ENCODE measurements at places on chromosomes 13 and 19.

DNA sequence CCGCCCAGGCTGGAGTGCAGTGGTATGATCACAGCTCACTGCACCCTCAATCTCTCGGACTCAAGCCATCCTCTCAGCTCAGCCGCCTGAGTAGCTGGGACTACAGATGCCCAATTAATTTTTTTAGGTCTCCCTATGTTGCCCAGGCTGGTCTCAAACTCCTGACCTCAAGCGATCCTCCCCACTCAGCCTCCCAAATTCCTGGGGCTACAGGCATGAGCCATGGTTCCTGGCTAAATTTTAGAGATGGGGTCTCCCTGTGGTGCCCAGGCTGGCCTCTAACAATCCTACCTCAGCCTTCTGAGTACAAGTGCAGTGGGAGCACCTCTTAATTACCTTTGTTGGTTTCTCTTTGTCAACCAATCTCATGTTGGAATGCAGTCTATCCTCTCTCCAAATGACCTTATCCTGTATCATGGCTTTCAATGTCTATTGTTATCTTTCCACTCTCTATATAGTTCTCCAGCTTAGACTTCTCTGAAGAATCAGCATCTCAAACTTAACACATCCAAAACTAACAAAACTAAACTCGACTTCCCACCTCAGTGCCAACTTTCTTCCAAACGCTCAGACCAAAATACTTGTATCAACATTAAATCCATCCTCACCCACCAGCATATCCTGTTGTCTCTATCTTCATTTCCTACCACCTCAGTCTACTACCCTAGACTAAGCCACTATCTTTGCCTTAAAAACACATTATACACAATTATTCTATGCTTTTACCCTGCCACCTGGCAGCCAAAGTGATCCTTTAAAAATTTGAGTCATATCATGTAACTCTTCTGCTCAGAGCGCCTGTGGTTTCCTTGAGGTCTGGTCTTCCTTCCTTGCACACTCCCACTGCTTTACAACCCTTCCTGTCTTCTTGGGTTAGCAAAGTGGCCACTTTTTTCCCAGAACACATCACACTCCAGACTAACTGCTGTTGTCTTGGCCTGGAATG, 6.7 kb downstream of the TPT1 start:
- peaks cover 21% of the 10 kb centered on the region for H3K4me1 ChIP-seq
- peaks cover 60% of the 10 kb centered on the region for H3K36me3 ChIP-seq
- peak overlapping the region; percentile 44 for H3K27ac ChIP-seq
- no peak overlapping the region for H3K4me3 ChIP-seq
- H3K27me3 ChIP-seq = no peaks in the 10 kb centered on the region

- no peak overlapping the region for H3K27ac ChIP-seq
- no peak overlapping the region for H3K4me3 ChIP-seq
- peaks cover 6% of the 10 kb centered on the region for H3K4me1 ChIP-seq
- no peaks in the 10 kb centered on the region for H3K36me3 ChIP-seq
- no peak for DNase-seq
These were observed 5.8 kb upstream of the TLE5 start for GRCh38 chr19:3068071-3068470.

DNA sequence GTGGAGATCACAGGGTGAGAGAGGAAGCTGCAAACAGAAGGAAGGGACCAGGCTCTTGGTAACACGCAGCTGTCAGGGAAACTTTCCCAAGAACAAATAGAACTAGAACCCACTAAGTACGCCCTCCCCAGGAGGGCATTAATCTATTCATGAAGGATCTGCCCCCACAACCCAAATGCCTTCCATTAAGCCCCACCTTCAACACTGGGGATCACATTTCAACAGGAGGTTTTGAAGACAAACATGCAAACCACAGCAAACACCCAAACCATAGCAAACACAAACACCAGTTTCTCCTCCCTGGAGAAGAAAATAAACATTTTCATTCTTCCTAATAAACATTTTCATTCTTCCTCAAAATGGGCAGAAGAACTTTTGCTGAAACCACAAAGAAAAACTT, 329.6 kb downstream of the EFNB2 start:
- no peak overlapping the region for H3K27ac ChIP-seq
- H3K36me3 ChIP-seq = no peaks in the 10 kb centered on the region
- no peak overlapping the region for H3K4me3 ChIP-seq
- H3K4me1 ChIP-seq = no peaks in the 10 kb centered on the region
- H3K27me3 ChIP-seq = no peaks in the 10 kb centered on the region

- no peaks in the 10 kb centered on the region for H3K4me1 ChIP-seq
- H3K27ac ChIP-seq = no peak overlapping the region
- peaks cover 3% of the 10 kb centered on the region for H3K27me3 ChIP-seq
- no peak overlapping the region for H3K4me3 ChIP-seq
- H3K36me3 ChIP-seq = no peaks in the 10 kb centered on the region
- DNase-seq = no peak
These were observed 88.4 kb upstream of the IRS2 start for GRCh38 chr13:109874484-109875454.

- H3K27ac ChIP-seq = no peak overlapping the region
- no peak for DNase-seq
- no peak overlapping the region for H3K4me3 ChIP-seq
These were observed 17.7 kb downstream of the LIPE start for GRCh38 chr19:42409477-42409876.

GRCh38 chr19:49506575-49507105, 5.8 kb upstream of the FCGRT start:
- H3K27me3 ChIP-seq = peaks cover 7% of the 10 kb centered on the region
- no peaks in the 10 kb centered on the region for H3K36me3 ChIP-seq
- DNase-seq = no peak
- no peak overlapping the region for H3K4me3 ChIP-seq

GRCh38 chr13:26021516-26021915, 30.3 kb downstream of the SHISA2 start:
- H3K36me3 ChIP-seq = no peaks in the 10 kb centered on the region
- peaks cover 19% of the 10 kb centered on the region for H3K27me3 ChIP-seq
- H3K4me3 ChIP-seq = no peak overlapping the region
- H3K4me1 ChIP-seq = peaks cover 20% of the 10 kb centered on the region
- DNase-seq = no peak
- H3K27ac ChIP-seq = no peak overlapping the region

GRCh38 chr19:34428549-34429285, 536 bp downstream of the UBA2 start:
- peak; percentile 31 for DNase-seq
- peaks cover 15% of the 10 kb centered on the region for H3K4me1 ChIP-seq
- peaks cover 19% of the 10 kb centered on the region for H3K36me3 ChIP-seq
- H3K27me3 ChIP-seq = no peaks in the 10 kb centered on the region
- H3K27ac ChIP-seq = peak overlapping the region; percentile 32

- H3K4me1 ChIP-seq = no peaks in the 10 kb centered on the region
- H3K27ac ChIP-seq = no peak overlapping the region
- DNase-seq = no peak
- no peak overlapping the region for H3K4me3 ChIP-seq
- H3K36me3 ChIP-seq = no peaks in the 10 kb centered on the region
These were observed 123.3 kb upstream of the TMTC4 start for GRCh38 chr13:100797921-100798320.

DNA sequence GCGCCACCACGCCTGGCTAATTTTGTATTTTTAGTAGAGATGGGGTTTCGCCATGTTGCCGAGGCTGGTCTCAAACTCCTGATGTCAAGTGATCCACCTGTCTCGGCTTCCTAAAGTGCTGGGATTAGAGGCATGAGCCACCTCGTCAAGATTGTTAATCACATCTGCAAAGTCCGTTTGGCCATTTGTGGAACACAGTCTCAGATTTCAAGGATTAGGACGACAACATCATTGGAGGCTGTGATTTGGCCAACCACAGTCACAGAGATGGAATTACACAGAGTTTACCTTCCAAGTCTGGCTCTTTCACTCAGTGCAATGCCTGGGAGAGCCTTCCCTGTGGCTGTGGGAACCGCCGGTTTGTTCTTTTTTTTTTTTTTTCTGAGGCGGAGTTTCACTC, 17.8 kb downstream of the SULT2B1 start:
- no peaks in the 10 kb centered on the region for H3K36me3 ChIP-seq
- peaks cover 3% of the 10 kb centered on the region for H3K27me3 ChIP-seq
- H3K4me1 ChIP-seq = no peaks in the 10 kb centered on the region
- H3K4me3 ChIP-seq = no peak overlapping the region

GRCh38 chr13:23793711-23794110, 95.5 kb downstream of the MIPEP start:
- H3K36me3 ChIP-seq = peaks cover 4% of the 10 kb centered on the region
- H3K27ac ChIP-seq = no peak overlapping the region

GRCh38 chr19:13990085-13990484, 16.0 kb downstream of the RFX1 start:
- peaks cover 24% of the 10 kb centered on the region for H3K36me3 ChIP-seq
- no peak overlapping the region for H3K27ac ChIP-seq
- DNase-seq = no peak
- H3K4me1 ChIP-seq = peaks cover 59% of the 10 kb centered on the region
- H3K27me3 ChIP-seq = no peaks in the 10 kb centered on the region

GRCh38 chr13:36914648-36915047, 5.4 kb downstream of the SMAD9 start:
- DNase-seq = no peak
- H3K27me3 ChIP-seq = peaks cover 18% of the 10 kb centered on the region
- H3K4me3 ChIP-seq = no peak overlapping the region
- H3K4me1 ChIP-seq = peaks cover 6% of the 10 kb centered on the region
- H3K36me3 ChIP-seq = no peaks in the 10 kb centered on the region

DNA sequence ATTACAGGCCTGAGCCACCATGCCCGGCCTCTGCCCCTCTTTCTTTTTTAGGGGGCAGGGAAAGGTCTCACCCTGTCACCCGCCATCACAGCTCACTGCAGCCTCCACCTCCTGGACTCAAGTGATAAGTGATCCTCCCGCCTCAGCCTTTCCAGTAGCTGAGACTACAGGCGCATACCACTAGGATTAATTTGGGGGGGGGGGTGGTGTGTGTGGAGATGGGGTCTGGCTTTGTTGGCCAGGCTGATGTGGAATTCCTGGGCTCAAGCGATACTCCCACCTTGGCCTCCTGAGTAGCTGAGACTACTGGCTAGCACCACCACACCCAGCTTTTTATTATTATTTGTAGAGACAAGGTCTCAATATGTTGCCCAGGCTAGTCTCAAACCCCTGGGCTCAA, 4.2 kb downstream of the APOE start:
- no peak overlapping the region for H3K27ac ChIP-seq
- peaks cover 12% of the 10 kb centered on the region for H3K4me1 ChIP-seq

- peaks cover 86% of the 10 kb centered on the region for H3K4me1 ChIP-seq
- H3K36me3 ChIP-seq = peaks cover 7% of the 10 kb centered on the region
- H3K4me3 ChIP-seq = no peak overlapping the region
- no peaks in the 10 kb centered on the region for H3K27me3 ChIP-seq
- peak overlapping the region; percentile 68 for H3K27ac ChIP-seq
These were observed 20.8 kb downstream of the RASA3 start for GRCh38 chr13:114111577-114111976.

DNA sequence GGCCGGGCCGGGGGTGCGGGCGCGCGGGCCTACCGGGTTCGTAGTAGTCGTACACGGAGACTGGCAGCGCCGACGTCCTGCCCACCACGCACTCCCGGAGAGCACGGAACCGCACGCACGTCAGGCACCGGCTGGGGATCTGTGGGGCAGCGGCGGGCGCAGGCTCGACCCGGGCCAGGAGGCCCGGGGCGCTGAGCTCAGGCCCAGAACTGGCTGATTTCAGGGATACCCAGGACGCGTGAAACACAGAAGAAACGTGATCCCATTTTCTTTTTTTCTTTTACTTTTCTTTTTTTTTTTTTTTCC, 9.0 kb downstream of the F2RL3 start:
- H3K27me3 ChIP-seq = peaks cover 69% of the 10 kb centered on the region
- peak overlapping the region; percentile 75 for H3K27ac ChIP-seq
- H3K36me3 ChIP-seq = no peaks in the 10 kb centered on the region
- DNase-seq = no peak

DNA sequence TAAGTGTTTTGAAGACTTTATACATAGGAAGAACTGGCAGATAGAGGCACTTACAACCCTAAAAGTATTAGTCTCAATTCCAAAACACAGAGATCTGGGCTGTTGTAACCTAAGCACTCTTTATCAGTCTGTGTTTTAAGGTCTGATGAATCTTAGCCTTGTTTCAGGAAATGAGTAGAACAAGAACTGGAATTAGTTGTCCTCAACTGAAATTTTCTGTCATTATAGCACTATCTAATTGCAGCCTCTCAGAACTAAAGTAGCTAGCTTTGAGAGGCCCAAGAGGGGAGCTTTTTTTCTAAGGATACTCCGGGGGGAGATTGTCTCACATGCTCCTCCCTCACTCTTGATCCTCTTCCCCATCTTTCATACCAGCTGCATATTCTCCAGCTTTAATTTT, 13.1 kb downstream of the HNRNPM start:
- H3K4me1 ChIP-seq = no peaks in the 10 kb centered on the region
- H3K27ac ChIP-seq = no peak overlapping the region
- DNase-seq = no peak
- no peak overlapping the region for H3K4me3 ChIP-seq

DNA sequence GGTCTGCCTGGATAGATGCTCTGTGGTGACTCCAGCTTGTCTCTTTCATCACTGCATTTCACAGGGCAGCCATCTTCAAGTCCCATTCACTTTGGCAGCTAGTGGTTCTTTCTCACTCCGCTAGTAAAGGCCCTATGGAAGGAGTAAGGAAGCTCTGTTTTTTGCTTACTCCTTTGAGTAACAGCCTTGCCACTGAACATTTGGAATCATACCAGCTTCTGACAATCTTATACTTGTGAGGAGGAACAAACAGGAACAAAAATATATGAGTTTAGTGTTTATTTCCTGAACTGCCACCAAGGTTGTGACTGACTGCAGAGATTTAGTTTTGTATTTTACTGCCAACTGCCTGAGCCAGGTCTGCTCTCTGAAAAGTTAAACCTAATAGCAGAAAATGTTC, 38.7 kb downstream of the KCTD4 start:
- no peaks in the 10 kb centered on the region for H3K4me1 ChIP-seq
- H3K27ac ChIP-seq = no peak overlapping the region
- DNase-seq = no peak
- H3K4me3 ChIP-seq = no peak overlapping the region

- DNase-seq = no peak
- peaks cover 9% of the 10 kb centered on the region for H3K27me3 ChIP-seq
- H3K27ac ChIP-seq = no peak overlapping the region
- H3K4me3 ChIP-seq = no peak overlapping the region
- no peaks in the 10 kb centered on the region for H3K4me1 ChIP-seq
- H3K36me3 ChIP-seq = no peaks in the 10 kb centered on the region
These were observed 5.8 kb upstream of the CEACAM21 start for GRCh38 chr19:41570179-41570578.

Data from thymus (tissue), 14 donors.